ENCODE measurements at places on chromosomes 12 and 14.

DNA sequence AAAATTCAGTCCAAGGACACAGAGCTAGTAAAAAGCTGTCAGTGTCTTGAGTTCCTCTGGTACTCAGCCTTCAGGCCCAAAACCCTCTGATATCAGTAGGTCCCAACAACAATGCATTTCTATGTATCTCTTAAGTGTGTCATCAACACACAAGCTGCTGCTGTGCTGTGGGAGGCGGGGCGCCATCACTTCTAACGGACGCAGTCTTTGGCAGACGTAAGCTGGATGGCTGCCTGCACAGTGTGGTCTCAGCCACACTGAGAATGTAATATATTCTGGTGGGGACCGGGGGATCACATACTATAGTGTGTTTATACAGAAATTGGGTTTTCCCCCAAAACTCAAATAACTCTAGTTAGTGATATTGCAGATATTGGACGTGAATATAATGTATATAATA, 123.9 kb downstream of the SUDS3 start:
- no peak for DNase-seq

DNA sequence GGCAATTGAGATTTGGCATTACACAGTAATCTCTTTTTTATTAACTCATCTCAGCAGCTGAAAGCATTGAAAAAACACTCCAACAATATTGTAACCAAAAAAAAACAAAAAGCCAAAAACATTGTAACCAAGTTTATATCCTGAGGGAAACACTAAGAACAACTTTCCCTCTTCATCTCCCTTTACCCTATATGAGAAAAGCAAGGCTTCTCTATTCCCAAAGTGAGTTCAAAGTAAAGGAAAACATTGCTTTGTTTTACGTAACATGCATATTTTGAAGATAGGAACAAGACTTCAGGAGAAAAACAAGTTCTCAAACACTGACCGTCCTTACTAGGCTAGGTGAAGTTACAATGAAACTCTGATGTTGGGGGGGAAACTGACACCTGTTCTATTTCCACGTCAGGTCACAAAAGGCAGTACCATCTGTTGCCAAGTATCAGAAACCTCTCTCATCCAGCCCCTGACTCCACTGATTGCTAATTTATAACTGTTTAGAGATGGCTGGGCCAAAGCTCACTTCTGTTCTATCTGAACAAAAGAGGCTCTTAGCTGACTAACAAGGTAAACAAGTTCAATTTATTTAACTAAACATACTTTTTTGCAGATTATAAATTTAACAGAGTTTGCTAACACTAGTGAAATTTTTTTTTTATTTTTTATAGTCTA, 67.9 kb upstream of the PLXNC1 start:
- DNase-seq = no peak

- no peak for DNase-seq
Observed at GRCh38 chr12:32366714-32367113, 32.6 kb upstream of the FGD4 start.

DNA sequence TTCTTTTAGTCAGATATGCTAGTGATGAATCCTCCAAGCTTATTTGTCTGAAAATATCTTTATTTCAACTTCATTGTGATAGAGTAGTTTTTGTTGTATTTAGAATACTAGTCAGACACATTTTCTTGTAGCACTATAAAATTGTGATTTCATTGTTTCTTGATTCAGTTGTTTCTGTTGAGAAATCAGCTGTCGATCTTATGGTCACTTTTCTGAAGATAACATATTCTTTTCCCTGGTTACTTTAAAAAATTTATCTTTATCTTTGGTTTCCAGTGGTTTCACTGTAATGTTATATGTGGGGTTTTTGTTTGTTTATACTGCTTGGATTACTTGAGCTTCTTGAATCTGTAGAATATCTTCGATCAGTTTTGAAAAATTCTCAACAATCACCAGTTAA, 426.1 kb downstream of the SOX5 start:
- DNase-seq = no peak

DNA sequence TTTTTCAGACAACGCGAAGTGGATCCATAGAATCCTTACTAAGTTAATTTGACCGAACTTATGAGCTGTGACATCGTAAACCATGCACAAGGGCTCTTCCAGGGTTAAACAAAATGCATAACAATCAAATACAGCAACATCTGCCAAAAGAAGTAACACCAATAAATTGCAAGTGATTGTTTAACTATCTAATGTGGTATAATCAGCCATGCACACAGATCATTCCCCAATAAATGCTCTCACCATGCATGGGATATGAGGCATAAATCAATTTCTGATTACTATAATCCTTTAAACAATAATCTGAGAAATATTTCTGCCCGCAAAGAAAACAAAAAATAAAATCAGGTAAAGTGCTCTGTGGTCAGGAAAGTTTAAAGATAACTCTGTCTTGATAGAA, 7.7 kb upstream of the PLEKHG7 start:
- DNase-seq = no peak

DNA sequence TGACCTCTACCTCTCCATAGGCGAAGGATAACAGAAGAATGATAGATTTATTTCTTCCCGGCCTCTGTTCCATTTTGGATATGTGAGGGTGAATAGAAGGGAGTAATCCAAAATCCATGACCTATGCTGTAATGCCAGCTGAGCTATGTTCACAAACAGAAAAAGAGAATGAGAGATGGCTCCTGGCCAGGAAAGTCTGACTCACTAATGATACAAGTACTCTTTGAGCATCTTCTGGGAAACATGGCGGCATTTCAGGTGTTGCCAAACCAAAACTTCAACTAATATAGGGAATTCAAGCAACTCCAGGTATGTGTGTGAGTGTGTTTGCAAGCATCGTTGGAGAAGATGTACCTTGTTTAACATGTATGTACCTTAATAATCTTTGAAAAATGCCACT, 55.1 kb downstream of the MED13L start:
- DNase-seq = peak; percentile 29

DNA sequence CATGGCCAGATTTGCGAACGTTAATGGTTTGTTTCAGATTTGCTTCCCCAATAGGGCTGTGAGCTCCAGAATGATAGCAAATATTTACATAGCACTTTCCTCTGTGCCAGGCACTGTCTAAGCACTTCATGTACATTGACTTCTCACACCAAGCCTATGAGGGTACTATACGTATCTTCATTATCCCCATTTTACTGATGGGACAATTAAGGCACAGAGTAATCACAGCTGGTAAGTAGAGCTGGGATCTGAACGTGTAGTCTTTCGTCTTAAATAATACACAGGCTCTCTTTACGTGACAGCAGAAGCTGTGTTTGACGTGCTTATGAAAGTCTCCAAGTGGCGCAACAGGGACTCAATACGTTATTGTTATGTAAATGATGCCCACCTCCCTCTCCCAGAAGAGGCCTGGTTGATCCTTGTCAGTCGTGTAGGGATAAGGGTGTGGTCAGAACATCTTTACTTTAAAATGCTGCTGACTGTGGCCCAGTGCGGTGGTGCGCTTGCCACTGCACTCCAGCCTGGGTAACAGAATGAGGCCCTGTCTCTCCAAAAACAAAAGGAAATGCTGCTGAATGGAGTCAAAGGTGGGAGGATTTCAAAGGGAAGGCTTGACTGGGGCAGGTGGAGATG, 66.3 kb upstream of the TCL1B start:
- no peak for DNase-seq

- no peak for DNase-seq
Observed at GRCh38 chr12:58285551-58285950, 344.2 kb downstream of the ATP23 start.

DNA sequence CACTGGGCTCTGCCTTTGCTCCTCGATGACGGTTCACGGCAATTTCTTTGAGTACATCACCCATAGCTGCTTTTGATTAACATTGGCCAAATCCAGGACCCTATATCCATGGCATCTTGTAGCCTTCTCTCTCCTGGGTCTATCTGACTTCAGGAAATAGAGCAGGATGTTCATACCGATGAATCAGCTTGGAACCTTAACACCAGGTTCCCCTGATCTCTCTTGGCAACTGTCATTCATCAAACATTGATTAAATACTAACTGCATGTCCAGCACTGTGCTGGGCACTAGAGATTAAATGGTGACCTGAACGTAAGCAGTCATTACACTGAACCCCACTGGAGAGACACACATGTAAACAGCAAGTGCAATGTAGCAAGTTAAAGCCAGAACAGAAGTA, 77.0 kb upstream of the MED13L start:
- no peak for DNase-seq

DNA sequence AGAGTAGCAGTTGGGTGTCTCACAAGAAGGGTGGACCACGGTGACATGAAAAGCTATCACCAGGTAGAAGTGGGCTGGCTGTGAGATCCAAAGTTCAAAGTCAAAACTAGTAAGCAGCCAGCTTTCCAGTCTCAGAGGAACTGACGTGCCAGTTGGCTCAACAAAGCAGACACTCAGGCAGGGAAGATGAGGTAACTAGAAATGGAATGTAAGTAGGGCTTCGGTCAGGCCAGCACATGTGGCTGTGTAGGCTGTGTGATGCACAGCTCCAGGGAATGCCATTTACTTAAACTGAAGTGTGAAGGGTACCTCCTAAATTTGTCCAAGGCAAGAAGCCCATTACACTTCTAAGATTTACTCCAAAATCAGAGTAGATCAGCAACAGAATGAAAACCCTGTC, 43.6 kb downstream of the PTPRR start:
- DNase-seq = no peak

DNA sequence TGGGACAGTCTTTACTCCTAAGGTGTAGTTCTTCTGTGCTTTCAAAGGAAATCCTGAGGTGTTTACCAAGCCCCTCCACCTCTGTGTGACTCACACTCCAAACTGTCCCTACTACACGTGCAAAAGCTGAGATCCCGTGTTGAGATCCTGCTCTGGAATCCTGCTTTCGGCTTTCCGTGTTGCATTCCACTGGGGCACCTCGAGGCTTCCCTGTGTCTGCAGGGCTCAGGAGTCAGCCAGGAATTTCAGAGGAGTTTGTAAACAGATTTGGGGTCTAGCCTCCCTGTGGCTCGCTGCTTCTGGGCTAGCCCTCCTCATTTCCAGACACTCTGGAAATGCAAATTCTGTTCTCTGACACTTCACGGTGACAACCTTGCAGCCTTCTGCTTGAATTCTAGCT, 48.4 kb downstream of the CACNA2D4 start:
- no peak for DNase-seq

- no peak for DNase-seq
Observed at GRCh38 chr12:52003591-52003990, 3.2 kb upstream of the TAMALIN start.

All from stimulated activated CD8-positive, alpha-beta memory T cell treated with anti-CD3 and anti-CD28 coated beads, Interleukin-12 subunit alpha, Interleukin-12 subunit beta, amount 100 ng/mL, for 1 hour (primary cell).